ENCODE measurements at places on chromosomes 2 and 18.

DNA sequence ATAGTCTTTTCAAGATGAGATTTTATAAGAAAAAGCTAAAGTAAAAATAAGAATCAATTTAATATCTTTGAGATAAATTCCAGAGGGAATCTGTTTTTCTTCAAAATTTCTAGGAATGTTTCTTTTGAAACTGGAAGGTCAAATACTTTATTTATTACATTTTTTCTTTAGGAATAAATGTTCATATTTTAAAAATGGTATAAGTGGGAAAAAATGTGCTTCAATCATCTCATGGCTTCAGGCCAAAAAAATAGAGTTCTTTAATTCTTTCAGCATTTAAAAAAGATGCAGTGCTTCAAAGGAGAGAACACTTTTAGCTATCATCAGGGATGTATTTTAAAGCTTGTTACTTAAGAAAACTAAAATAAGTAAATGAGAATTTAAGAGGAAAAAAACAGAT lies 110.6 kb downstream of the NEB start:
- DNase-seq = no peak

GRCh38 chr2:11865378-11865777 lies 118.9 kb downstream of the LPIN1 start:
- DNase-seq = no peak

GRCh38 chr2:64773461-64774118 lies 119.9 kb upstream of the SERTAD2 start:
- DNase-seq = no peak

DNA sequence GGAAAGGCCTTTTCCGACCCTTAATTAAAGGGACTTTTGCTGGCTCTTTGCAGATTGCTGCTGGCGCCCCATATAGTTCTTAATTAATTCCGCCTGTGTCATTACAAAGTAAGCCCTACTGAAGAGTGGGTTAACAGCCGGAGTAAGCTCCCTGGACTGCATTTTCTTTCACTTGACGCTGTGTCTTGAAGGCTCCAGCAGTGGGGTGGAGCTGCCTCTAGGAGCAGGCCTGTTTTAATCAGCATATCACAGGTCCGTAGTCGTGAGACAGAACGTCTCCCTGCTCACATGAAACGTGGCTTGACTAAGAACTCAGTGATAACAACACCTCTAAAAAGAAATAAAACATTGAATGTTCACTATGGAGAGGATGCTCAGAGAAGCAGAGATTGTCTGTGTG lies 329.9 kb upstream of the RAB12 start:
- no peak for DNase-seq

- no peak for DNase-seq
These were observed 153.0 kb downstream of the ZFP36L2 start for GRCh38 chr2:43073401-43073825.

DNA sequence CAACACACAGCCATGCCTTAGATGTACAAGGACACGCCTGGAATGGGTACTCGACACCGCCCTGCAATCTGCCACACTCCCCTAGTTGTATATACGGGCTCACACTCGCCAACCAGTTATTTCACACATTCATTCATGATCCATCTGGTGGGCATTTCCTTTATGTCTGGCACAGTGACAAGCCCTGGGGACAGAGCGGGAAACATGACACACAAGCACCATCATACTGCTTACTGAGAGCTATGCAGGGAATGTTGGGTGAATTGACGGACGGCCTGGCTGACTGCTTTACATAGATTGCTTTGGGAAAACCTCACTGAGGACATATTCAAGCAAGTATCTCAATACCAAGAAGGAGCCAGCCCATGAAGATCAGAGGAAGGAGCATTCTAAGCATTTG lies 448.0 kb upstream of the SPRED2 start:
- DNase-seq = no peak

- no peak for DNase-seq
These were observed 103.3 kb downstream of the EXOC6B start for GRCh38 chr2:72722492-72723070.

DNA sequence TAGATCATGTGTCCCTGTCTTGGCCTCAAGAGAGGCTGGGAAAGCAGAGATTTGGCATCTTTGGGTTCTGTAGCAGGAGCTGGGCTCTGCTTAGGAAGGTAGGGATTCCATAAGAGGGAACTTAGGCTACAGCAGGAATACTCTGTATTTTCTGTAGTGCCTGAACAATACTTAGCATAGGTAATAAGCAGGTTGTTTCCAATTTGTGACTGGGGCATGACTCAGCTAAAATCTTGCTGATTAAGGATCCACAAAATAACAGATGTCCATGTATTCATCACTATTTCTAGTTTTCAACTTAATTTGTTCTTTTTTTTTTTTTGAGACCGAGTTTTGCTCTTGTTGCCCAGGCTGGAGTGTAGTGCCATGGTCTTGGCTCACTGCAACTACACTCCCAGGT lies 68.5 kb downstream of the SMAD4 start:
- no peak for DNase-seq

- no peak for DNase-seq
These were observed 25.7 kb upstream of the RNU4ATAC start for GRCh38 chr2:121505005-121505404.

- DNase-seq = no peak
These were observed 325.3 kb upstream of the MYT1L start for GRCh38 chr2:2656115-2657011.

DNA sequence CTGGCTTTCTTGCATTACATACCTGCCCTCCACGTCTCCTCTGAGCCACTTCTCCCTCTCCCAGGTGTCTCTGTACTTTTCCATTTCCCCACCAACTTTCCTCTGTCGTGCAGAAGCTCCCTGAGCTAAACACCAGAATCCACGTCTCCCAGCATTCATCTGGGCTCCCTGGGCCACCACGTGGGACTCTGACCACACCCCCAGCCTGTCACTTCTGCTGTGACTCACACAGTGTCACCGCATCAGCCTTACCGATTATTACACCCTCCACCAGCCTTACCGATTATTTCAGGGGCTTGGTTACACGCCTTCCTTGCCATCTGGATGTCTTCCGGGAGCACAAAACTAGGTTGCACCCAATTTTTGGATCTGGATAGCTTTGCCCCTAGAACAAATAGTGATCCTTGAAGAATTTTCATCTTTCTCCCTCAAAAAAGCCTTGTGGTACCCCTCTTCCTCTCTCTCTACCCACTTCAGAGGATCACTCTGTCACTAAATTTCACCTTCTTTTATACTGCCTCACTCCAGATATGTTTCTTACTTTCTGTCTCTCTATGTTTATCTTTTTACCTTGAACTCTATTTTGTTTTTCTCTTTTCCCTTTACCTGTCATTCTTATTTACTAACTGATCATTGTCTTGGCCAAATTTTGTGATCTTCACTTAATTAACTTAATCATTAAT lies 136.9 kb upstream of the CAB39 start:
- peak; percentile 23 for DNase-seq

DNA sequence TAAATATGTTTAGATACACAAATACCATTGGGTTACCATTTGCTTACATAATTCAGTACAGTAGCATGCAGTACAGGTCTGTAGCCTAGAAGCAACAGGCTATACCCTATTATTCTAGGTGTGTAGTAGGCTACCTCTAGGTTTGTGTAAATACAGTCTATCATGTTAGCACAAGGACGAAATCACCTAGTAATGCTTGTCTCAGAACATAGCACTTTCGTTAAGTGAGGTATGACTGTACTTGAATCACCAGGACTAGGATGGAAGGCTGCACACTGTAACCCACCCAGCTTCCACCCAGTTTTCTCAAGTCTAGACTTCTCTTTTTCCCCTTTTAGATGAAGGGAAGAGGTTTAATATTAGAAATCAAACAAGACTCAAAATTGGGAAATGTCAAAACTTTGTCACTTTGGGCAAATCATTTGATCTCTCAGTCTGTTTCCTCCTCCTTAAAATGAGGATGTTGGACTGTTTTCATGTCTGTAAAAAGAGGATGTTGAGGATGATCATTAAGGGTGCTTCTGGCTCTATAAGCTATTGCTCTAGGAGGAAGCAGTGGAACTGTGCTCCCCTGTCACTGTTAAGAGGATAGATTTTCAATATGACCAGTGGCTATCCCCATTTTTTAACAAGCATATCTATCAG lies 3.7 kb upstream of the SOCS6 start:
- no peak for DNase-seq

DNA sequence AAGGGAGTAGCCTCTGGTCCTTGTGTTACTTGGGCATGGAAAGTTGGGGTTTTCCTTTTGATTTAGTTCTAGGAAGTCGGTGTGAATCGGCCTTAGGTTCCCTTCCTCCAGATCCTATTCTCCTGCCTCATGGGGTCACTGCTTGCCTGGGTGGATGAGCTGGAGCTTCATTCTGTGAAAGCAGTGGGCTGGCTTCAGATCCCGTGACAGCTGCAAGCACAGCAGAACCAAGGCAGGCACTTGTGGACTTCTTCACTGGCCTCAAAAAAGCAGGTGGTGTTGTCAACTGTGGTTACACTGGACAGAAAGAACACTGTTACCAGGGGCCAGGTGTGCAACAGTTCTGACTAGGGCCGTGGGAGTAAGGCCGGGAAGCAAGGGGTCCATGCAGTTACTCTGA lies 243.4 kb downstream of the LDLRAD4 start:
- no peak for DNase-seq

- no peak for DNase-seq
These were observed 113.8 kb downstream of the AGAP1 start for GRCh38 chr2:235607546-235608199.

- DNase-seq = no peak
These were observed 229.9 kb downstream of the TTC32 start for GRCh38 chr2:19671916-19672315.

- DNase-seq = no peak
These were observed 100.0 kb downstream of the COLEC12 start for GRCh38 chr18:400456-400855.

- no peak for DNase-seq
These were observed 17.1 kb downstream of the B3GNT7 start for GRCh38 chr2:231412618-231412963.

GRCh38 chr18:62659698-62660097 lies 55.6 kb upstream of the PHLPP1 start:
- no peak for DNase-seq

GRCh38 chr18:56270671-56271250 lies 367.6 kb downstream of the TXNL1 start:
- no peak for DNase-seq

DNA sequence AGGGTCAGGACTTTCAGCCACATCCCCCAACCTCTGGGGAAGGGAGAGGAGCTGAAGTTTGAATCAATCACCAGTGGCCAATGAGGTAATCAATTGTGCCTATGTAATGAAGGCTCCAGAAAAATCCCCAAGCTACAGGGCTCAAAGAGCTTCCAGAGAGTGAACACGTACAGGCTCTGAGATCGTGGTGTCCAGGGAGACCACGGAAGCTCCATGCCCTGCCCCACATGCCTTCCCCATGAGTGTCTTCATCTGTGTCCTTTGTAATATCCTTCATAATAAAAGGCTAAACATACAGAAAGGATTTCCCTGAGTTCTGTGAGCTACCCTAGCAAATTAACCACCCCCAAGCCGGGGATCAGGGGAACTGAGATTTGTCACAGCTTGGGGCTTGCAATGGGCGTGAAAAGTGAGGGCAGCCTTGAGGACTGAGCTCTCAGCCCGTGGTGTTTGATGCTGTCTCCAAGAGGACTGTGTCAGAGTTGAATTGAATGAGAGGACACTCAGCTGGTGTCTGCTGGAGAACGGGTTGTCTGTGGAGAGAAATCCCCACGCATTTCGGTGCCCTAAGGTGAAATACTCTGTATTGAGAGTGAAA lies 25.5 kb upstream of the TUBB6 start:
- no peak for DNase-seq

GRCh38 chr2:227805578-227805977 lies 8.1 kb upstream of the CCL20 start:
- peak; percentile 7 for DNase-seq

Data from stimulated activated CD4-positive, alpha-beta T cell treated with anti-CD3 and anti-CD28 coated beads, Interleukin-4, amount 100 ng/mL, for 1 hour (primary cell).